Neural progenitor cell (in vitro differentiated cells): ENCODE measurements at places on chromosomes 1 and 21.

- DNase-seq, result no peak
These were observed 5.4 kb downstream of the CELF3 start for GRCh38 chr1:151711044-151711800.

DNA sequence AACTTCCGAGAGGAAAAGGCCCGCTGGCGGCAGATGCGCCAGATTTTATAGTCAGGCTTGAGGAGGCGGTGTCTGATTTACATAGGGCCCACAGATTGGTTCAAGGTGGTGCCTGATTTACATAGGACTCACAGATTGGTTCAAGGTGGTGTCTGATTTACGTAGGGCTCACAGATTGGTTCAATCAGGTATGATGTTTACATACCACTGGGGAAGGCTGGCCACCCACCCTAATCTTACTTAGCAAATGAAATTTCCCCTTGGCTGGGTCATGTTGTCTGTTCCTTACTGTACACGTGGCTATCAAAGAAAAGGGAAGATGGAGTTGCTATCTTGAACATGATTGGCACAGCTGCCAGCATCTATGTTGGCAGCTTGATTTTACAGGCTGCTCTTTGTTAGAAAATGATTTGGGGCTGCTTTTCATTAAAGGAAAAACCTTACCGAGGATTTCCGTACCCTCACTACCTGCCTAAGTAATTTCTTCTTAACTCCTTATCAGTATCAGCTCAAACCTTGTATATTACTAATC, 96.3 kb downstream of the SETD4 start:
- DNase-seq, result peak; percentile 4

DNA sequence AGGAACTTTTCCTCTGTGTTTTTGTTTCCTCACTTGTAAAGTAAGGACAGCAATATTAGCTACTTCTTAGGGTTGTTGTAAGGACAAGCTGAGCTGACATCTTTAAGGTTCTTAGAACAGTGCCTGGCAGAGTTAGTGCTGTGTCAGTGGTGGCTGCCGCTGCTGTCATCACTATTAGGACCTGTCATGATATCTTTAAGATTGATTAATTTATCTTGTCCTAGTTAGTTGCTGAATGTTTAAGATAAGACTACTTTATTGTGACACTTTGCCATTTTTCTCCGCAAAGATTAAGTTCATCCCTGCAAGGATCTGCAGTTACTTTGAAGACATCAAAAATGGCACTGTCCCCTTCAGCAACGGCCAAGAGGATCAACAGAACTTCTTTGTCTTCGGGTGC, 40.1 kb upstream of the GPR88 start:
- DNase-seq, result no peak

- peak; percentile 56 for DNase-seq
These were observed 2.5 kb upstream of the LMO4 start for GRCh38 chr1:87325982-87326738.
